Adipocyte (in vitro differentiated cells): ENCODE measurements at places on chromosomes 4 and X.

DNA sequence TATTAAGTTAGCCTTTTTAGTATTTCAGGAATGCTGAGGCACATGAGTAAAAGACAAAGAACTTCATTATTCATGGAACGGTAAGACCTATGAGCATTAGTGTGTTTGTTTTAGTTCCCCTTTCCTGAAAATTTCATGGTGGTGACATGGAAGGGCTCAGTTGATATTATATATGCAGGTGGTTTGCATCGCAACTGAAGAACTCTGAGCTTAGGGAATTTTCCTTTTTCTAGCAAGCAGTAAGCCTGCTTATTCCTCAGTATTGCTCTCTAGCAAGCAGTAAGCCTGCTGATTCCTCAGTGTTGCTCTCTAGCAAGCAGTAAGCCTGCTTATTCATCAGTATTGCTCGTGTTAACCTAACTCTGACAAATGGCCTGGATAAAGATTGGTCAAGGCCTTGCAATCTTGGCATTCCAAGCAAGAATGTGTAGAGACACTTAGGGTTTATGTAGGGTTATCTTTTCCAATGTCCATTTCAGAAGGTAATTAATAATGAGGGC lies 37.7 kb upstream of the MAGEB18 start:
- no peak for DNase-seq

DNA sequence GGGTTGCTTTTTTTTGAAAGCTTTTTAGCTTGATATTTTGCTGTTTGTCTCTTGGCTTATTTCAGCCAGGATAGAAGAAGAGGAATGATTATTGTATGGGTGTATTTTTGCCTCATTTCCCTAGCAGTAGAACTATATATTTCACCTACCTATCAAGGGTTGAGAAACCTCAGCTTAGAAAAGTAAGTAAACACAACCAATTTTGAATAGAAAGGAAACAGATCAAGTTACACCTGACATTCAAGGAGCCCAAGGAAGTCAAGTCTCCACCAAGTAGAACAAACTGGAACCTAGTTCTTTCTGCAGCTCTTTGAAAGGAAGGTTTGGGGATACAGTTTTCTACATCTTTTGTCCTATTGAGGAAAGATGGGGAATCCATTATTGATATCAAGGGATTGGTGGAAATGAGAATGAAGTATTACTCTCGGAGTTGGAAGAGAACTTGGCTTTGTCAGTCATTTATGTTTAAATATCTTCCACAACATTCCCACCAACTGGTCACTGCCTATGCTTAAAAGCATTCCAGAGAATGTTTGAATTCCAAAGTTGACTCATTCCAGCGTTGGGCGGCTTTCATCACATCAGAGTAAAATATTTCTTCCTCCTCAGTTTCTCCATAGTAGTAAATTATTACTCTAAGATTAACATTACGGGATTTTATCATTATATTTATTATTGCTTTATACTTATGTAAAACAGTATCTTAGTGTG lies 207.8 kb upstream of the CNKSR2 start:
- DNase-seq, result peak; percentile 0

DNA sequence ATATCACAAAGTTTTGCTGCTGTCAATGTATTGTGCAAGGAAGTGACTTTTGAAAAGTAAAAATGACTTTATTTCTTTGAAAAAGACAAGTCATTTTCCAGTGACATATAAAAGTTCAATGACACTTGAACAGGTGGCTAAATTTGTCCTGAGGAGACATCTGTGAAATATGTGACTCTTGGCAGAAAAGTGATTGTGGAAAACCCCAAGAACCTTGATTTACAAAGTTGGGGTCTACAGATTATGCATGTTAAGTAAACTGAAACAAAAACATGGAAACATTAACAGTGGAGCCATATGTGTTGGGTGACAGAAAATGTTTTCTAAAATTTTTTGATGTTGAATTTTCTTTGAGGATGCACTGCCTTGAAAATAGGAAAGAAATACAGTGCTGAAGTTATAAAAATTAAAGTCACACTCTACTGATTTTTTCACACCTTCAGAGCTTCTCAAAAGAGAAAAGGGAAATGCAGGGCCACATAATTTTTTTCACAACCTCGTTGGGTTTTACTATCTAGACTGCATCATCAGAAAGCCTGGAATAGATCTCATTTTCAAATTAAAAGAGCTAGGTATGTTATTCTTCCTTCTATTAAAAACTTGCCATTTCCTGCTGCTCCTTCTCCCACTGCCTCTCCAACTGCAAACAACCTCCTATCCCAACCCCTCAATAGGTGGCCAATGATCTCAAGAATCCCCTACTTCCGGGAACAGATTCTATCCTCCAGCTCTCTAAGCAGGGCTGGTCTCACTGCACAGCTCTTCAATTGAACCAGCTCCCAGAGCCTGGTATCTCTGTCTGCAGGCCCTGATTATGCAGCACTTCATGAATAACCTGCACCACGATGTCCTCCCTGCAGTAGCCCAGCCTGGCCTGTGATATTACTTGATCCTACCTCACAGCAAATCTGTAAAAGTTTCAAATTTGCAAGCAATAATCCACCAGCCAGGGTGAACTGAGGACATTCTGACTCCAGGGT lies 570.8 kb upstream of the CPEB2 start:
- DNase-seq, result no peak

- no peak for DNase-seq
Measured at GRCh38 chr4:168384437-168385141, 66.0 kb upstream of the DDX60 start.

DNA sequence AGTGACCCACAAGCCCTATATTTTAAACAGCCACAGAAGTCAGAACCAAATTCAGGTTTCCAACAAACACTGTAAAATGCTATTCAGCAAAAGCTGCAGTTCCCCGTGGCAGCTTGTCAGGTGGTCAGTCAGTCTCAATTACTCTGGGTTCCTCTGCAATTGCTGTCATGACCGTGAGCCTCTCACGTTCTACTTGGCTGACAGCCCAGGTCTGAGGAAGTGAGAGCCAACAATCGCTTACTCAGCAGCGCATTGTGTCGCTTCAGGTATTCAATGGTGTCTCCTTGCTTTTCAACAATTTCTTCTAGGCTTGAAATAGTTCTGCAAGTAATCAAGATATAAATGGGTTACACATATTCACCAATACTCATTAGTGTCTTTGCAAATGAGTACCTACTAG lies 25.8 kb downstream of the TRIM75 start:
- DNase-seq, result no peak

DNA sequence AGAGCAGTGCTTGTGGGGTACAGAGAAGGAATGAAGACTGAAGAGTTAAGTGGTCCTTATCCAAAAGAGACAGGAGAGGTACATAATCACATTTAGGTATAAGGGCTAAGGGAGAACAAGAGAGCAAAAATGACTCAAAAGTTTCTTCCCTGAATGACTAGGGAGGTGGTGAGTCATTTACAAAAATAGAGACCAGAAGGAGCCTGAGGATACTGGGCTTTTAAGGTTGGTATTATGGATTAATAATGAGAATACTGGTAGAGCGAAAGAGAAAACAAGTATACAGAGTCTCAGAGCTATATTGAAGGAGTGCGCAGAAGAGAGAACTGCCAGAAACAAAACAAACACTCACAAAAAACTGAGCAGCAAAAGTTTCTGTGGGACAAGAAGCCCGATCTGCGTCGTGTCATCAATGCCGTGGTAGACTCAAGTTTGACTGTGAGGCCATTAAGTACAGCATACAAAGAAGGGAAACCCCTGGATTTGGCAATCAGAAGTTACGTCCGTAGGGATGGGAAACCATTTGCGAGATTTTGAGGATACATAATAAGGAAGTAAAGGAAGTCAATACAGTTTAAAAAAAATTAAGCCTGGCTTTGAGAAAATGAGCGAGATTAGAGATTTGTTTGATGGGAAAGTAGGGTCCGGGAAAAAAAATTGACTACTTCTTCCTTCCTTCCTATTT lies 129.1 kb upstream of the STIM2 start:
- peak; percentile 6 for DNase-seq

- no peak for DNase-seq
Measured at GRCh38 chrX:133513123-133513522, 97.8 kb upstream of the GPC4 start.

DNA sequence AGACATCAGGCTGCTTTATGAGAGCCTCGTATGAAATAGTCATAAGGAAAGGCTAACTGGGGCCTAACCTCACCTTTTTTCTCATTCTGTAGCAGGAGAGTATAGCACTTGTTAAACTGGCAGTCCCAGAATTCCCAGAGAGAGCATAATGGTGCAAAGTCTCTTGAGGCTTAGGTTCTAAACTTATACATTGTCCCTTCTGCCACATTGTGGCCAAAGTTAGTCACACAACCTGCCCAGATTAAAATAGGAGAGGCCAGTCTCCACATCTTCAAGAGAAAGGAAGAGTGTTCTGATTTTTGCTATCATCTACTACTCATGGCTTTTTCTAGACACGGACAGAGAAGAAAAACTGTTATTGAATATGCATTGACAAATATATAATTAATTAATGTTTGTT lies 1588.9 kb upstream of the PCDH7 start:
- DNase-seq, result no peak

DNA sequence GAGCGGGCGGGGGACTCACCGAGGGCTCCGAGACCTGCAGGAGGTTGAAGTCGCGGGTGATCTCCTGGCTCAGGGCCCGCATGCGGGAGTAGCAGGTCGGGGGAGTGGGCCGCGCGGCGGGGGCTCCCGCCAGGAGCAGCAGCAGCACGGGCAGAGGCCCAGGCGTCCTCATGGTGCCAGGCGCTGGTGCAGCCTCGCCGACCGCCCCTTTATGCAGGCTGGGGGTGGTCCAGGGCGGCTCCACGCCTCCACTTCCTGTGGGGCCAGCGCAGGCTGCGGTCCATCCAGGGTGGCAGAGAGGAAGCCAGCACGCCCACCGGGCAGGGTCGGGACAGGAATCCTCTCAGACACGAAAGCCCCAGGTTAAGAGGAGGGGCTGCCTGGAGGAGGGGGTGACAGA lies at the start of gene CYTL1:
Gene CYTL1, minus strand, starts transcription at position 185 of the 400 bp plus-strand sequence. Its CDS starts 13 bp downstream, at position 172.
- DNase-seq, result peak; percentile 28

DNA sequence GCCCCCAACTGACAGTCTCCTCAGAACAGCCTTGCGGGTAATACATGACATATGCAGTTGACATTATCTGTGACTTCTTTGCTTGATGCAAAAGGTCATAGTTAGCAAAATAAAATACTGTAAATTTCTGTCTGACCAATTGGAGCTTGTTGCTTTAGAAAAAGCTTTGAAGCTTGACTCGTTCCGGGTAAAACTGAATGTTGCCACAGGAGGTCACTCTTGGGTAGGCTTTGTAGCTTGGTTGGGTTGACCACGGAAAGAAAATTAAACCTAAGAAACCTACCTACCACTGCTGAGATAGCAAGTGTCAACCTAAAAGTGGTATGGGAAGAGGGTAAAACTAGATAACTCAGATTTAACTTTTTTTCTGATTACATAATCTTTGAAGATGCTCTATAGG lies 23.2 kb downstream of the PRPS2 start:
- DNase-seq, result peak; percentile 81

GRCh38 chr4:3789587-3789986 lies 23.4 kb downstream of the ADRA2C start:
- no peak for DNase-seq

DNA sequence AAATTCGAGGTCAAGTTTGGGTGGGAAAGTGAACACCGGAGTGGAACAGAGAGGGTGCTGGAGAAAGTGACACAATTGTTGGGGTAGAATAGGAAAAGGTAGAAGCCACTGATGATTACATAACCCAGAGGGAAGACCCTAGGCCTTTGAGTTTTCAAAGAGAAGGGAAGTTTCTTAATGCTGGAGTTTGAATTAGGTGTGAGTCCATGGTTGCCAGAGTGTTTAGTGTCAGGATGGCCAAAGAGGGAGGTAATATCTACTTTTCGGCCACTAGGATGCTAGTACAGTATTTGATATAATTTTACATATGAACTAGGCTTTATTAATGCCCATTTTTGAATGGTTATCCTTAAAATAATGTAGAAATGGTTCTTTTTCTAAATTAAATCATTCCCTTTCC lies 5.4 kb downstream of the BCORL1 start:
- DNase-seq, result no peak
